ENCODE measurements at places on chromosomes 5 and 9.

- no peak for DNase-seq
Observed at GRCh38 chr5:138240650-138241385, 27.7 kb upstream of the CDC23 start.

DNA sequence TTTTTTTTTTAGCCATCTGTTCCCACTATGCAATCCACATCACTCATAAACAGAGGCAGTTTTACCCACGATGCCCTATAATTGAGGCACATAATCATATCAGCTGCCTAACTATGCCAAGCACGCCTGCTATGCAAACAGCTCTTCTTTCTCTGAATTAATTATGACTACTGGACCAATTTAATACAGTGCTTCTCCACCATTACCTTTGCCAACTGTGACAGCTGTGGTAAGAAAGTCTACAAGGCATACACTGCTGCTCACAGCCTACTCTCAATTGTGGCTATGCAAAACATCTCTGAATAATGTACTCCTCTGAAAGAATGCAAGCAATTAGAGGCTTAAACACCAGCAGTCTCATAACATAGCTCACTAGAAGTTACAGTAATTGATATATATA is 97.1 kb downstream of the DTWD2 start:
- no peak for DNase-seq

- DNase-seq = no peak
Observed at GRCh38 chr5:36630201-36631145, 24.1 kb downstream of the SLC1A3 start.

- DNase-seq = no peak
Observed at GRCh38 chr5:429453-430188, 13.4 kb upstream of the EXOC3 start.

DNA sequence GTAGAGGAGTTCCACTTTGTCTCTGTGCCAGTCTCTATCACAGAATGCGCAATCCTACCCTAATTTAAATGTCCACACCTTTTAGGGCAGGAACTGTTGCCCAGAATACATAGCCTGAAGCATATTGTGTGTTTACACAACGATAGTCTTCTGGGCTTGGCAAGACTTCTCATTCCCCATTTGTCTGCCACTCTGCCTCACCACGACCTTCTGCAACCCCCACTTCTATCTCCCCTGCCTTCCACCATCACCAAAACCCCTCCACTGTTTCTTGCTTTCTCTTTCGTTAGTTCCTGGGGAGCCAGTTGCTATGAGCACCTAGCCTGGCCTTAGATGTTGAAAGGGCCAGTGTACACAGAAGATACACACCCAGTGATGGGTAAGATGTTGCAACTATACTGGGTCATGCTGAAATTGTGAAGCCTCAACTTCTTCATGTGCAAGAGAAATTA is 883 bp upstream of the RNF145 start:
- peak; percentile 3 for DNase-seq

GRCh38 chr9:68898781-68899439 is 115.0 kb downstream of the PRKACG start:
- DNase-seq = no peak

DNA sequence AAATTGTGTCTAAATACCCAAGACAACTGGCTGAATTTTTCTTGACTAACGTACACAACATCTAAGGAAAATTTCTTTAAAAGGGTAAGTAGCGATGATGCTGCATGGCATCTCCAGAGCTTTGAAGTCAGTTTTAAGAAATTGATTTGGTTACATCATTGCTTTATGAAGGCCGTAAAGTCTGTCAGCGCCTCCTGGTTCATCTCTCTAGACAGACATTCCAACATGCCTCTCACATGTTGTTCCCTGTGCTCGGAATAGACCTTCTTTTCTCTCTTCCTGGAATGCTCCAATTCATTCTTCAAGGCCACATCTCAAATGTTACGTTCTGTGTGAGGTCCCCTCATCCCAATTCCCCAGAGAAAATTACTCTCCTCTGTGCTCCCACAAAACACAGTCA is 108.7 kb upstream of the SSBP2 start:
- DNase-seq = no peak

DNA sequence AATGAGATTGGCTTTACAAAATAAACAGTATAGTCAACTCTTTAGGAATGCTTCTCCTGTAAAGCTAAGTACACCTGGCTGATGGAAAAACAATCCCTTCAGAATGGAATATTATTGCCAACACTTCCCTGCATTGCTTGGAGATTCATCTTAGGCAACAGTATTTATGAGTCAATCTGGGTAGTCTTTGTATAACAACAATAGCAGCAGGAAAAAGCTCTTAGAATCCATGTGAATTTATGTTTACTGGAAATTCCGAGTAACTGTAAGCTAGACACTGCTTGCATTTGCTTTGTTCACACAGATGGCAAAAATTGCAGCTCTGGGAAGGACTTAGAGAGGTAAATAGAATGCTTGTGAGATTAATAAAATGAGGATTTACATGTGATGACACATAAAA is 101.7 kb upstream of the NTRK2 start:
- no peak for DNase-seq

- DNase-seq = no peak
Observed at GRCh38 chr5:92885950-92886349, 695.1 kb downstream of the NR2F1-AS1 start.

DNA sequence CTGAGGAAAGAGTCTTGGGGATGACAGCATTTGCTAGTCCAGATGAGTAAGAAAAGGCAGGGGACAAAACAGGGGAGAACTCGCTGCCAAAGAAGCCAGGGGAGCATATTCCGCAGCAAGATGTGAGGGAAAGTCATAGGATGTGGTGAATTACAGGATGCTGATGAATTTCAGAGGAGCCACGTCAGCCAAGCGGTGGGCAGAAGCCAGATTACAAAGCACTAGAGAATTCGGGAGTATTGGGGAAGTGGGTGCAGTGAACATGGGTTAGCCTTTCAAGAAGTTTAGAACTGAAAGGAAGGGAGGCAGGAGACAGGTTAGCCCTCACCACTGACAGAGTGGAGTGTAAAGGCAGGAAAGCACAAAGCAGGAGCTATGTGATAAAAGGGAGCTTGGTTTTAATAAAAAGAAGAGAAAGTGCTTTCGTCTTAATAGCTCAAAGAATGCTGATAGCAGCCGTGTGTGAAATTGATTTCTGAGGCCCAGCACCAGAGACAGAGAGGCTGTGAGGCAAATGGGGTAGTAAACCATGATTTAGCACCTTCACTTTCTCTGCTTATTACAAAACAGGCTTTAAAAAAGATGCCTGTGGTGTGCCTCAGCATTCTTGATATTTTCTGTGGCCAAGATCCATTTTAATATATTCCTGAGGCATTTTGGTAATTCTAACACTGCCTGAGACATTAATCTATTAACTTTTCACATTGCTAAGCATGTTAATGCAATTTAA is 16.9 kb downstream of the ADAMTSL1 start:
- DNase-seq = no peak

DNA sequence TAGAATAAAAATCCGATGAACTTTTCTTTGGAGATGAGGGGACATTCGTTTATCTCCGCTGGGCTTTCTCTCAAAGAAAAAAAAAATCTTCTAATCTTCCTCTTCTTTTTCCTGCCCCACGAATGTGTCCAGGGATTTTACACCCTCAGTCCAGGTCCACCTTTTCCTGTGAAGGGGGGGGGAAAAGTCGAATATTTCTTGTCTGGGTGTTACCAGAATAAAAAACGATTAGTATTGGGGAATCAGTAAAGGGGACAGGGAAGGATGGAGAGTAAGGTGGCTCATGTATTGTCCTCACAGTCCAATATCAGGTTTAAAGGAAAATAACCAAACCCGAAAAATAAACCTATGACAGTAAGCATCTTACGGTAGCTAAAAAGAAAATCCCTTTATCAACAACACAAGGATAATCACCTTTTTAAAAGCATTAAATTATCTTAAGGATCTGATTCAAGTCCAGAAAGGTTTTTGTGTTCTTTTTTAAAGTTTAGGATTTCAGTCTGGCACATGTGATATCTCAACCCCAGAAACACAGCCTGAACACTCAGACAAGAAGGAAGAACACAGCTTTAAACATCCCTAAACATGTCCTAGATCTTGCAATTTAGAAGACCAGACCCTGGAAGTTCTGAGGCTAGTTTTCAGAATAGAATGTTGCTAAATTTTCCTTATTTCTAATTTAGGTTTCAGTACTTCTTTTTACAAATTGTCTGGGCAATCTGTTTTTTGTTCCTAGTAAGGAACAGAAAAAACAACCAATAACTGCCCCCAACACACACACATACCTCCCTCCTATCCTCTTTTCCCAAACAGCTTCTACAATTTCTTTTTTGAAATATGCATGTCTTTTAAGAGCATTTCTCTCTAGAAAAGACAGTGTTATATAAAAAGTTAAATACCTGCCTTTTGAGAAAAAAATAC is 1.2 kb downstream of the ZNF608 start:
- DNase-seq = no peak

DNA sequence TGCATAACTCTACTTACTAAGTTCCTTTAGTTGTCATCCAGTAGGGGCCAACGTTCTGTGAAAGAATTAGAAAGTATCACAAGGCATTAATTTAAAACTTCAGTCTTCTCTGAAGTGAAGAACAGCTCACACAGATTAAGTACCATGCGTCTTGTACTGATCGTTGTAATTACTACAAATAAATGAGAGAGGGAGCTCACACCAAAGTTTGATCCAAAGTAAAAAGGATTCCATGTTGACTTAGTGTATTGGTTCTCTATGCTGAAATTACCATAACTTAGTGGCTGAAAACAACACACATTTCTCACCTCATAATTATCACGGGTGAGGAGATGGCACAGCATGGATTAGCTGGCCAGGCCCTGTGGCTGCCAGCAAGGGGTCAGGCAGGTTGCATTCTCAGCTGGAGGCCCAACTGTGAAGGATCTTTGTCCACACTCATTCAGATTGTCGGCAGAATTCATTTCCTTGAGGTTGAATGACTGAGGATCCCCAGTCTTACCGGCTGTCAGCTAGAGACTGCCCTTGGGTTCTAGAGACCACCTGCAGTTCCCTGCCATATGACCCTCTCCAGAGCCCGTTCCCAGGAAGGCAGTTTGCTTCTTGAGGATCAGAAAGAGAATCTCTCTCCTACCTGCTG is 169.1 kb downstream of the YTHDC2 start:
- no peak for DNase-seq

DNA sequence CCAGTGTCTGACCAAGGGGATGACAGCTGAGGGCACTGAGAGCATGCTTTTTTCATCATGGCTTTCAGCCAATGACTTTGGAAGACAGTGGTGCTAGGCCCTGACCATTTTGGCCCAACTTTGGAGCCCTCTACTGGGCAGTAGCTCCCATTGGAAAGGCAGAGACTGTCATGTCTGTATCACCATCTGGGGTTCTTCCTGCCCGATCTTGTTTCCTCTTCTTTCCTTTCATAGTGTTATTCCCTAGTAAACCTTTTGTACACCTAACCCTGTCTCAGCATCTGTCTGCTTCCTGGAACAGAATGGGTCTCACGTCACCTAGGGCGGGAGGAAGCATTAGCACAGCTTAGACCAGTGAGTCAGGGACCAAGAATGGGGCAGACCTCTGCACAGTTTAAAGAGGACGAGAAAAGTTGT is 97.4 kb upstream of the MAST4 start:
- no peak for DNase-seq

DNA sequence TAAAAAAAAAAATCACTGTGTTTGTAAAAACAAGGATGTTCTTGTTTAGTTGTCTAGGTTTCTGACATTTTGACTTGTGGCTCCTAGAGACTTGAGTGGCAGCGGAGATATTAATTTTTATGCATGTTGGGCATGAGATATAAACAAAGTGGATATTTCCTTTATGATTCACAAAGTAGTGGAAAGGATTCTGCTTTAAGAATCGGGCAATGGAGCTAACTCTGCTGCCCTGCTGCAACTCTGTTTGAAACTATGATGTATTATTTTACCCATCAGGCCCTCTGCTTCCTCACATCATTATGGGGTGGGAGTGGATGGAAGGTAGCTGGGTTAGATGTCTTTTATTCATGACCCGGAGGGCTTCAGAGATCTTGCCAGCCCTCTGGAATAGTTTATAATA is 94.1 kb upstream of the CD180 start:
- DNase-seq = no peak

GRCh38 chr5:176638437-176638836 is 8.0 kb downstream of the EIF4E1B start:
- DNase-seq = no peak

DNA sequence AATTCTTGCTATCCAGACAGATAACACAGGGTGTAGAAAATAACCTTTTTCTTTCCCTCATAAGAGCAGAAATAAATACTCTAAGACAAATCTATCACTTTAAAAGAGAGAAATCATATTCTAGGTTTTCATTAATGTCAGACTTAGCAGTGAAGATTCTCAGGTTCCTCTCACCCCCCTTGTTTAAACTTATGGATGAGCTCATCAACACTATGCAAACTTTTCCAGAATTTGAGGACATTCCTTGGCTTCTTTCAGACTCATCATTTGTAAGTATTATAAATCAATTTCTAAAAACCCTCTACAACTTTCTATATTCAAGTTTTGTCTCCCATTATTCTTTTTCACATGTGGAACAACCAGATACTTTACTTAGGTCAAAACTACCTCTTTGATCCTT is 374.9 kb upstream of the TRPC7 start:
- DNase-seq = no peak
